Frontal cortex (tissue), 4 donors: ENCODE measurements at places on chromosomes 1 and 21. TPM values are rescaled to one million over a fixed set of nuclear protein-coding genes. Genes with fewer than 3 reads are reported as not detected.

OR1C1 gene
- not detected for total RNA-seq

GBP5 gene
- total RNA-seq, result under 0.01 TPM

INSRR gene
- total RNA-seq, result under 0.01 TPM

USH2A gene
- under 0.01 TPM for total RNA-seq

RHOU gene
- 46.1 TPM for total RNA-seq

CNR2 gene
- not detected for total RNA-seq

GRHL3 gene
- total RNA-seq, result not detected

FAM89A gene
- total RNA-seq, result 2.9 TPM

CDCA8 gene
- total RNA-seq, result 0.82 TPM

WDTC1 gene
- 15.5 TPM for total RNA-seq

ANKRD35 gene
- 0.82 TPM for total RNA-seq

KRTAP11-1 gene
- not detected for total RNA-seq

HDGF gene
- 63.6 TPM for total RNA-seq

OLIG2 gene
- total RNA-seq, result 14.7 TPM

TSPEAR gene
- total RNA-seq, result not detected

FCGR3A gene
- 2.9 TPM for total RNA-seq

CD1B gene
- not detected for total RNA-seq

TTC39A gene
- 1.2 TPM for total RNA-seq
